ENCODE measurements at places on chromosomes 2 and 18. TPM values are rescaled to one million over a fixed set of nuclear protein-coding genes. Genes with fewer than 3 reads are reported as not detected.

TNFAIP6 gene
- 0.88 TPM for total RNA-seq

ACADL gene
- total RNA-seq: 11.7 TPM

STARD6 gene
- not detected for total RNA-seq

TSN gene
- total RNA-seq: 72.8 TPM

SFTPB gene
- total RNA-seq: not detected

ANKRD36 gene
- 56.5 TPM for total RNA-seq

TDRD15 gene
- total RNA-seq: not detected

TCF23 gene
- total RNA-seq: 84.6 TPM
